ENCODE measurements at places on chromosomes 11 and 22. TPM values are rescaled to one million over a fixed set of nuclear protein-coding genes. Genes with fewer than 3 reads are reported as not detected.
A peak's percentile ranks its signal among the peaks of the same experiment; 100 is the strongest.

TLCD5 gene
- 9.5 TPM for total RNA-seq

- DNase-seq: no peak
These were observed 22.1 kb upstream of the IGLL5 start for GRCh38 chr22:22865311-22866072.

DNA sequence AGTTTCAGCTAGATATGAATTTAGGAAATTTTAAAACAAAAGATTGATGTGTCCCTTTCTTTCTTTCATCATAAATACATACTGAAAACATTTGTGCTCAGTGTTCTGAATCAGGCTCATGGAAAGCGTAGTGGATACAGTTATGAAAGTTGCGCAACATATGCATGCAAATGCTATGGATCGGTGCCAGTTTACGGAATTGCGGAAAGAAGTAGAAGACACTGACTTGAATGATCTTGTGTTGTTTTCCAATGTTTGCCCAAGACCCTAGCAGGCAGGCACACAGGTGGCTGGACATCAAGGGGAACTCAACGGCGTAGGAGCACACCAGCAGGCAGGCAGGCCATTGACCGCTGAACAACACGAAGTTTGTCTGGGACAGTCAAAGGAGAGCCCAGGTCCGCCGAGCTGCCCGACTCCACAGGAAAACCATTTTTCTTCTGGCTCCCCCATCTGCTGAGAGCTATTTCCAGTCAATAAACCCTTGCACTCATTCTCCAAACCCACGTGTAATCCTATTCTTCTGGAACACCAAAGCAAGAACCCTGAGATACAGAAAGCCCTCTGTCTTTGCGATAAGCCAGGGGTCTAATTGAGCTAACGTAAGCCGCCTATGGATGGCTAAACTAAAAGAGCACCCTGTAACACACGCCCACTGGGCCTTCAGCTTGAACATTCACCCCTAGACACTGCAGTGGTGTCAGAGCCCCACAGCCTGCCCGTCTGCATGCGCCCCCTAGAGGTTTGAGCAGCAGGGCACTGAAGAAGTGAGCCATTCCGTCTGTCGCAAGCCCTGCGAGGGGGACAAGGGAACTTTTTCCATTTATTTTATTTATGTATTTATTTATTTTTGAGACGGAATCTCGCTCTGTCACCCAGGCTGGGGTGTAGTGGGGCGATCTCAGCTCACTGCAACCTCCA is 7.4 kb upstream of the BIRC3 start:
- peak; percentile 79 for DNase-seq

- DNase-seq: no peak
These were observed 7.8 kb downstream of the OR8K5 start for GRCh38 chr11:56152333-56152732.

GRCh38 chr11:42625757-42626665 is 685.8 kb upstream of the API5 start:
- no peak for DNase-seq

GRCh38 chr11:126930091-126930841 is 70.3 kb downstream of the KIRREL3 start:
- DNase-seq: no peak

GRCh38 chr22:49749885-49750510 is 77.7 kb downstream of the BRD1 start:
- DNase-seq: no peak

GRCh38 chr22:20752873-20753272 is 21.0 kb upstream of the SERPIND1 start:
- DNase-seq: no peak

DNA sequence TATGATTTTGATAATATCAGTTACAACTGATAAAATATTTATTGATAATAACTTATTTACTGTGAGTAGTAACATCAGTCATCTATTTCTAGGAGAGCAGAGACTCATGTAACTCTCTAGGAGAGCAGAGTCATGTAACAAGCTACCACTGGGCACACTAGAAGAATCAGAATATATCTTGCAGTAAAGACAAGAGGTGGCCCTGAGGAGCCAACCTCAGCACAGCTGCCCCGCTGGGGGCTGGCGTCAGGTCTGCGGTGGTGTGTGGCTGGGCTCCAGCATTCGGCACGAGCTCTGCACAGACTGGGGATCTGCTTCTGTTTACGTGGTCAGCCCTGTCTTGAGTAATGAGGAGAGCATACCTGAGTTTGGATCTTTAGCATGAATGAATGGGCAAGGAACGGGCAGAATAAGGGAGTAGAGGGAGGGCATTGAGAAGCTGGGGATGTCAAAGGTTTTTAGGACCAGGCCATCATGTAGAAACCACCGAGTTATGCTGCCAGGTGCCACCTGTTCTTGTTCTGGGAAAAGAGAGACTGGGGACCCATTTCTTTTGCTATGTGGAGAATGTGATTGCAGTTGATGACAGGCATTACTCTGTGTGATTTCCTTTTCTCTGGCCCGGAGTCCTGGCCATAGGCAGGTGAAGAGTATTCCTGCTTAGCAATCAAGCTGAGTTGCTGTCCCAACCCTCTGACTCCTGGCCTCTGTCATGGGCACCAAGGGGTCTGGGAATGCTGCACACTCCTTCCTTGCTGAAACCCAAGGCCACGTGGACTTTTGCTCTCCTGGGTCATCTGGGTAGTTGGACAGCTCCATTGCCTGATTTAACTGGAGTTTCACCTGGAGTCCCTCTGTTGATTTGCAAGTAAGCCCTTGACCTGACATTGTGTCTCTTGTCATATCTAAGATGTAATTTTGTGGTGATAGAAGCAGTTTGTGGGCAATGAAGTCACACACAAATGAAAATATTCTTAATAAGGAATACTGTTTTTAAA is 50.9 kb upstream of the HEPHL1 start:
- no peak for DNase-seq

TMEM191B gene
- 1.2 TPM for total RNA-seq

Measured in H1 (cell line).